ENCODE measurements at places on chromosomes 7 and 10. TPM values are rescaled to one million over a fixed set of nuclear protein-coding genes. Genes with fewer than 3 reads are reported as not detected.

The GDF10 gene
- total RNA-seq: 14.4 TPM

The CALHM3 gene
- total RNA-seq: not detected

- no peak for DNase-seq
Measured at GRCh38 chr7:151856098-151856497, 20.8 kb downstream of the PRKAG2 start.

DNA sequence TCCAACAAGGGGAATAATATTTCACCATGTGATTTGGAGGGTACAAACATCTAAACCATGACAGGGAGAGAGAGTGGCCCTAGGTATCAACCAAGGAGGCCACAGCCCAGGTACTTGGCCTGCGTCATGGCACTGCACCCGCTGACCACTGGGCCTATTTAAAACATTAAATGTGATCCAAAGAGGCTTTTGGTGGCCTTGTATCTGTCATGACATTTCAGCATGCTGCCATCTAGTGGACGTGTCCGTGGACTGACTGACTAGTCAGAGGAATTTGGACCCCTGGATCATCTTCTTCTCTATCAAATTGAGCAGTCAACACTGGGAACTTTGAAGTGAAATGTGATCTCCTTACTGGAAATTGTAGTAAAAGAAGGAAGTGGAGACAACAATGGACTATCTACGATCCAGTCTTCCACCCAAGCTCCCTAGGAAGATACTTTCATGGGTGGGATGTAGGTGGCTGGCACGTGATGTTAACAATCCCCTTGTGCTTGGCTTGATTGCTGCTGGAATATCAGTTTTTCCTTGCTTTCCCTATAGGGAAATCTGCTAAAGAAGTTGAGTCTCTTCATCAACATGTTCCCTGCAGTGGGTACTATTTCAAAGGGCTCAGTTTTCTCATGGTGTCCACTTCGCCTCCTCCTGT is 24.6 kb upstream of the ITGA8 start:
- no peak for DNase-seq

- no peak for DNase-seq
Measured at GRCh38 chr7:46908770-46909169, 673.1 kb downstream of the TNS3 start.

DNA sequence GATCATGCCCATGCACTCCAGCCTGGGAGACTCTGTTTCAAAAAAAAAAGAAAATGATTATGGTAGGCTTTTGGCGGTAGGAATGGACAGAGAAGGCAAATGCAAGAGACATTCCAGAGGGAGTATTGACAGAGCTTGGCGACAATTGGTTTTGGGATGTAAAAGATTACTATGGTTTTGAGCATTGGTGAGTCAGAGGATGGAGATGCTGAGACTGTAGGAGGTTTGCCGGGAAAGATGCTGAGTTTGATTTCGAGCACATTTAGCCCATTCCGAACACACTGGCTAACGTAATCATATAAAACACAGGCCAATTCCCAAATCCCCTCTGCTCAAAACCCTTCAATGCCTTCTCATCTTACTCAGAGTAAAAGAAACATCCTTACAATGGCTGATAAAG is 161.6 kb upstream of the MKLN1 start:
- no peak for DNase-seq

The SLC29A4 gene
- 8.8 TPM for total RNA-seq

DNA sequence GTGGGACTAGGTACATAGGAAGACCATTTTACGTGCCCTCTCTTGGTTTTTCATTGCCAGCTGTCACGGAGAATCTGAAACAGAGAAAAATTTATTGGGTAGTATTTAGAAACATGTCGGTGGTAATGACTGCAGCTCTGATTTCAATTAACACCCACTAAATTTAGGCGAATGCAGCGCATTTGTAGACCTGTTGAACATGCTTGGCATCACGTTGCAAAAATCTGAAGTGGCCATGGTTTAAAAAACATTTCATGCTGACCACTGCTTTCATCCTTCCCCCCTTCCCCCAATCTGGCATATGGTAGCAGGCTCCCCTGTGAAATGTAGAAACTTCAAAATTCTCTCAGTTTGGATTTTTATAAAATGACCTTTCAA is 34.0 kb downstream of the LRMDA start:
- DNase-seq: no peak

DNA sequence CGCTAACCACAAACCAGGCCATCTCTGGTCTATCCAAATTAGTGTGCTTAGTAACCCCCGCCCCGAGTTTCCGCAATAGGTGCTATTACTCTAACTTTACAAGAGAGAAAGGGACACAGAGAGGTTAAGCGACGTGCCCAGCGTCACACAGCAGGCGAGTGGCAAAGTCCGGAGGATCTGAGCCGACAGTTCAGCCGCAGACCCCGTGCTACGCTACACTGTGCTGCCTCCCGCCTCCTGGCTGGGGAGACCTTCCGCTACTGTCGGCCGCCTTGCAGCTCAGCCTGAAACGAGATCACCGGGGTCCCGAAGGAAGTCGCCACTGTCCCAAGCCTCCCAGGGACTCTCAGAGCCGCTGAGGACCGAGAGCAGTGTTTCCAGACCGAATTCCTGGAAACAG is 799 bp downstream of the INTS1 start:
- DNase-seq: no peak

The GSTK1 gene
- total RNA-seq: 155 TPM

DNA sequence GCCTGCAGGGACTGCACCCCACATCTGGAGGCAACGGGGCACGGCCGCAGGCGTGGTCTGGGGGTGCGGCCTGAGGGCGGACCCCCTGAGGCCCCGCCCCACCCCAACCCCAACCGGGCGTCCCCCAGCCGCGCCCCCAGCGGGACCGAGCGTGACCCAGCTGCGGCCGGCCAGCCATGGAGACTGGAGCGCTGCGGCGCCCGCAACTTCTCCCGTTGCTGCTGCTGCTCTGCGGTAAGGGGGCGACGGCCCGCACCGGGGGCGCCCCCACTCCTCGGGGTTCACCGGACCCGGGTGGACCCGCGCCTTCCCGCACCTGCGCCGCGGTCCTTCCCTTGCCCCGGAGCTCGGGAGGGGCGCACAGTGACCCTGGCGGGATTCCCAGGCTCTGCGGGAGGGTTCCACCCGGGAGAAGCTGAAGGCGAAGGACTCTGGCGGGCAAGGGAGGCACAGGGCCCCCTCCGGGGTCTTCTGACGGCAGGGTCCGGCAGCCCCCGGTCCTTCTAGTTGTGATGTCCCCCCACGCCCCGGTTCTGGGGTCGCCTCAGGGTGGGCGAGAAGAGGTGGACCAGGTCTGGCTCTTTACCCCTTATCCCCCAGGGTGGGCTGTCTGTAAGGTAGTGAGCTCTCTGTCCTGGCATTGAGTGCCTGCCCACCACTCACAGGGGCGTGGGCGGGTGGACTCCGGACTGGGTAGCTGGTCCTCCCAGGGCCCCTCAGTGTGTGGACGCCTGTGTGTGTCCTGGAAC is at the start of gene RAMP3:
Gene RAMP3, plus strand, starts transcription at position 139 of the 749 bp plus-strand sequence. Its CDS starts 38 bp downstream, at position 177.
- no peak for DNase-seq

All from sciatic nerve (tissue), 2 donors.